Stimulated activated CD4-positive, alpha-beta T cell treated with anti-CD3 and anti-CD28 coated beads, Interleukin-12 subunit alpha, Interleukin-12 subunit beta, amount 100 ng/mL, for 4 hours (primary cell): ENCODE measurements at places on chromosomes 13 and 19.

GRCh38 chr19:49988433-49988832, 27.5 kb upstream of the SIGLEC11 start:
- no peak for DNase-seq

DNA sequence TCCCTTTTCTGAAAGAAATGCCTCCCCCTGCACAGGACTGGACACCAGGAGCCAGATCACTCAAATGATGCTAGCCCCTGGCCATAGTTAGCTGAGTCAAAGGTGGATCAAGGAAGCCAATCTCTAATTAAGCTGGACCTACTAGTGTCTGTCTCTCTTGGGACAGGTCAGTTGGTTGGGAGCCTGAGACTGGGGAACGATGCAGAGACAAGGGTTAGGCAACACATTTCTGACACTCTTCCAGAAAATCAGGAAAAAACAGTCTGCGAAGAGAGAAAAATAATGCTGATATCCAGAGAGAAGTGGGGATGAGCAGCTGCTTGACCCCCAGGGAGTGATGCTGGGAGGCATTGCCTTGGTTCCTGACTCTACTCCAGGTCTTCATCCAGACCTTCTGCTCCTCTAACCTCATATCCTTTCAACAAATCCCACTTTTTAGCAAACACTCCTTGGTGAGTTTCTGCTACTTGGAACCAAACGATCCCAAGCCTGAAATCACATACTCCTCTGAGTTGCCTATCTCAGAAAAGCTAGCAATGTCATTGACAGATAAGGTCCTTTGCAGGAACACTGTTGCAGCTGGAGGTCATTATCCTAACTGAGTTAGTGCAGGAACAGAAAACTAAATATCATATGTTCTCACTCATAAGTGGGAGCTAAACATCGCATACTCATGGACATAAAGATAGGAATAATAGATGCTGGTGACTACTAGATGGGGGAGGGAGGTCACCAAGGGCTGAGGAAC, 369.7 kb downstream of the COG6 start:
- DNase-seq = no peak

- DNase-seq = no peak
Observed at GRCh38 chr13:31121379-31122140, 40.1 kb downstream of the HSPH1 start.

GRCh38 chr13:111638233-111638632, 317.8 kb downstream of the TEX29 start:
- no peak for DNase-seq

- DNase-seq = no peak
Observed at GRCh38 chr19:35077411-35078223, 36.1 kb downstream of the HPN start.

DNA sequence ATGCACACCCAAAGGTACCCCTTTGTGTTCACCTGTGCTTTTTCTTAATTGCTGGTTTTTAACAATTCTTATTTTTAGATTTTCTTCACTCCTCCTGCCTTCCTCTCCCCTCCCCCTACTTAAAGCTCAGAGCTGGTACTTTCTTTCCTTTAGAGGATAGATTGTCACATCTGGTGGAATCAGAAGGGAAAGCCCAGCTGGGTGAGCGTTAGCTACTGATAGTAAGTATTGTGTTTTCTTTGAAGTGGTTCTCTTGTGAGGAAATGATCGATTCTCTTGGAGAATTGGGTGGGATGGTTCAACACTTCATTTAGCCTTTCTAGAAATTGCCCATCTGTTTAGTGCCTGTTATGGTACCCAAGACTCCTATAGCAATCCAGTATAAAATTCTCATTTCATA, 84.8 kb downstream of the FLT1 start:
- DNase-seq = no peak

DNA sequence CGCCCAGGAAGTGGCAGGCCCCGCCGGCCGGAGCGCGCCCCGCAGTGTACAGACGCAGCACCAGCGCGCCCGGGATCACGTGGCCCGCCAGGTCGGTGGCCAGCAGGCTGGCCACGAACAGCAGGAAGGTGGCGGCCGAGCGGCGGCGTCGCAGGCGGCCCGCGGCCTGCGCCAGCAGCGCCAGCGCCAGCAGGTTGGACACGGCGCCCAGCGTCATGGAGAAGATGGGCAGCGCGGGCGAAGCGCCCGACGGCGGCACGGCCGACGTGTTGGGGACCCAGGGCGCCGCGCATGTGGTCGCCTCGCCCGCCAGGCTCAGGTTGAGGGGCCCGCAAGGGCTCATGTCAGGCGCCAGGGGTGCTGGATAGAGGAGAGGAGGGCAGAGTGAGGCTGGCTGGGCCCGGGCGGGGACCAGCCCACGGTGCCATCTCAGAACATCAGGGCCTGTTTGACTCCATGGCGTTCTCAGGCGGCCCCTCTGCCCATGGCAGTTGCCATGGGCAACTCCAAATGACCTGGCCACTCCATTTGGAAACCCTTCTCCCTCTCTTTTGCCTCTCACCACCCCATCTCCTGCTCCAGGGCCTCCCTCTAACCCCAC, 1.1 kb downstream of the PTGER1 start:
- no peak for DNase-seq

DNA sequence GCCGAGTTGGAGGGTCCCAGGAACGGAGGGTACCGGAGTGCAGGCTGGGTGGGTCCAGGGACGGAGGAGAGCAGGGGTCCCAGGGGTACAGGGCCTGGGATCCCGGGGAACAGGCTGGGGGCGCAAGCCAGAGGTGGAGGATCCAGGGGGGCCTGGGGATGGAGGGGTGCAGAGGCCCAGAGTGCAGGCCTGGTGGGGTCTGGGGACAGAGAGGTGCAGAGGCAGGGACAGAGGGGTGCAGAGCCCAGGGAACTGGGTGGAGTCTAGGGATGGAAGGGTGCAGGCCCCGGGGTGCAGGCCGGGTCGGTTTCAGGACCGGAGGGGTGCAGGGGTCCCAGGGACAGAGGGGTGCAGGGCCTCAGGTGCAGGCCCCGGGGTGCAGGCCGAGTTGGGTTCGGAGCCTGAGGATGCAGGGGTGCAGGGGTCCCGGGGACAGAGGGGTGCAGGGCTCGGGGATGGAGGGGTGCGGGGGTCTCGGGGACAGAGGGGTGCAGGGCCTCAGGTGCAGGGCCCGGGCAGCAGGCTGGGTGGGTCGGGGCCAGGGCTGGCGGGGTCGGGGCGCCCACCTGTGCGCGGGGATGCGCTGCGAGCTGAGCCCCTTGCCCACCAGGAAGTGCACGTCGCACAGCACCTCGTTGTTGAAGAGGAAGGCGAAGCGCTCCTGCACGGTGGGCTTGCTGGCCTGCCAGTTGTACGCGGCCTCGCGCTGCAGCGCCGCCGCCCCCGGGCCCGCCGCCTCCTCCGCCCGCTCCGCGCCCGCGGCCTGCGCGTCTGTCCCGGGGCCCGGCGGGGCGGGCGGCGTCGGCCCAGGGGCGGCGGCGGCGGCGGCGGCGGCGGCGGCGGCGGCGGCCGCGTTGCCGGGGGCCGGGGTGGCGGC, 545 bp downstream of the BTBD2 start:
- DNase-seq = peak; percentile 18

DNA sequence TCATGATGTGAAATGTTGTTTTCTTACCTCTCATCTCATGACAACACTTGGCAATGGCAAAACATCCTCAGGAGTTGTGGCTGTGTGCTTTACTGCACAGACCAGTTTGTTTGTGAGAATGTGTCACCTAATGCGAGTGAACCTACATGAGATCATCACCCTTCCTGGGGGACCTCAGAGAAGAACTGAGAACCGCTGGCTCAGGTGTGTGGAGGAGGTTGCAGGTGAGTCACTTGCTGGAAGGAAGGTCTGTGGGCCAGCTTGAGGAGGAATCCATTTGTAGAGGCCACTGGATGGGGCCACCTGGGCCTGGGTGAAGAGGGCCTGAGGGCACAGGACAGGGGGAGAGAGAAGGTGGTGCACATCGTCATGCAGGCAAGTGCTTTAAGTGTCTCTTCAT, 3.0 kb upstream of the CEACAM1 start:
- DNase-seq = no peak

DNA sequence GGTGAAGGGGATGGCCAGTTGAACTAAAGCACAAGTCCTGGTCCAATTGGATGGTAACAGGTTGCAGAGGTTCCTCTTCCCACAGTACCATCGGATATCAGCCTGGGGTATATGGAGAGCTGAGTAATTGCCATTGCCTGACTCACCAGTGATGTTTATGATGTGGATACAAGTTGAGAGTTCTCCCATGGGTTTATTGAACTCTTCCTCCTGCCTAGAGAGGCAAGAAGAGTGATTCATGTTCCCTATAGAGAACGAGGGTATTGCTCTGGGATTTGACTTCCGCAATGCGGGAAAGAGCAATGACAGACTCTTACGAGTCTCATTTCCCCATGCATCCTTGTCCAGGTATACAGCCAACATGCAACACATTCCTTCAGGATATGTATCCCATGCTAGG, 111.3 kb upstream of the PCDH9 start:
- no peak for DNase-seq

- DNase-seq = no peak
Observed at GRCh38 chr19:58183817-58184215, 955 bp downstream of the ZNF274 start.

DNA sequence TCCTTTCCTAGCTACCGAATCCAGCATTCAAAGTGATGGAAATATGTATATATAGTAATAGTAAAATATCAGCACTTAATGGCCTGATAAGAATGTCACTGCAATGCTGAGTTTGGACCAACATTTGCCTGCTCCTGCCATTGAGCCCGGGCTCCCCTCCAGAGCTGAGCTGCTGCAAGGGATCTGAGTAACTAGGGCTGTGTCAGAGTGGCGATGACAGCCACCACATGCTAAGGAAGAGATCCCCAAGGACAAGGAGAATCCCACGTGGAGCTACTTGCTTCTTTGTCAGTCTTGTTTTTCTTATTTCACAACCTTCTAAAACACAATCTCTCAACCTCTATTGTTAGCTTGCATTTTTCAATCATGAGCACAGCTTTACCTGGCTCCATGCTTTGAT, 19.5 kb upstream of the ALOX5AP start:
- DNase-seq = no peak

DNA sequence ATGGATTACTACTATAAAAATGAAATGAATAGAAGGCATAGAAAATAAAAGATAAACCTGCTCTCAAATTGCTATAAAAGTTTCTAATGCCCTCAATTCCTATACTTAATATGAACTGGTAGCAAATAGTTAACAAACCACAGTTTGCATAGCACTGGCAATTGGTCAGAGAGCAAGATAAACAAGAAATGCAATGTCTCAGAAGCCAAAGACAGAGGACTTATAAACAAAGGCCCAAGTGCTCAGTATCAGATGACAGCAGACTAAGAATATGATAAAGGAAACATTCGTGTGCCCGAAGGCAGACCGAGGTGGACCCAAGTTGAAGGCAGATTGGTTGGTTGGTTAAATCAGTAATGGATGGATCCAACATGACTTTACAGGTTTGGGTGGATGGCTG, 50.6 kb downstream of the IPO5 start:
- no peak for DNase-seq

- DNase-seq = no peak
Observed at GRCh38 chr13:39016787-39017186, 21.1 kb downstream of the PROSER1 start.

DNA sequence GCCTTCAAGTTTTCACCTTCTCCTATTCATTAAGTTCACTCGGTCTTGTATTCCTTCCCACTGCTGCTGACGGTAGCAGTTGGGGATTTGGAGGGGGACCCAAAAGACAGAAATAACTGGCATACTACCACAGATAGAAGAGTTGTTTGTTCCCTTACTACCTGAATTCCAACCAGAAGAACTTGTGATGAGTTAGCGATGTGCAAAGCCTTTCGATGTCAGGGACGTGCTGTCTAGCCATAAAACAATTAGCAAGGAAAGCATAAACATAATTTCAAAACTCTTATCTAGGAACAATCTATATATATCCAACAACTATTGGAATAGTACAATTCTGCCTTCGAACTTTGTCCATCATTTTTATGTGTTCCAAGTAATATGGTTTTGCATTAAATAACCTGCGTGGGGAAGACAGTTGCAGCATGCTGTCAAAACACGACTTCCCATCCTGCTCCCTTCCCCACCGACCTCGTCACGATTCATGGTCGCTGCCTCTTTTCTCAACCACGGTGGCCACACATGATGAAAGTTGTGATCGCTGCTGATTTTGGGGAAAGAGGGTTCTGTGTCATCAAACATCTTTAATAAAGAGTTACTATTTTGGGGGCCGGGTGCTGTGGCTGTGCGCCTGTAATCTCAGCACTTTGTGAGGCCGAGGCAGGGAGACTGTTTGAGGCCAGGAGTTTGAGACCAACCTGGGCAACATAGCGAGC, 3.8 kb upstream of the SLC7A9 start:
- no peak for DNase-seq

GRCh38 chr19:46132508-46133100, 8.1 kb upstream of the IGFL3 start:
- no peak for DNase-seq

DNA sequence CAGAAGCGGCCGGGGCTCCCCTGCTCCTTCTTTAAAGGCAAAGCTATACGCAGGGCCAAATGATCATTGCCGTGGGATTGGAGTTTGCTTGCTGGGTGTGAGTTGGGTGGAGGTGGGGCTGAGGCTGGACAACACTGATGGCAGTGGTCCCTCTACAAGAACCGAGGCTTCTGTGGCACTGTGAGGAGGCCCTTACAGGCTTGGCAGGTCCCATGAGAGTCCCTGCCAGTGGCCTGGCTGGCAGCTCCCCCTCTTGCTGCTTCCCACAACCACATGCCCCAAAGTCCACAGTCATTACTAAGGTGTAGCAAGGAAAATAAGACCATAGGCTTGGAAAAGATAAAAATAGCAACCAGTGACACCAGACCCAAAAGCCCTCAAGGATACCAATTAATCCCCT, 98.4 kb downstream of the ANKRD10 start:
- DNase-seq = no peak

GRCh38 chr13:32093006-32093405, 61.4 kb downstream of the FRY start:
- DNase-seq = no peak

DNA sequence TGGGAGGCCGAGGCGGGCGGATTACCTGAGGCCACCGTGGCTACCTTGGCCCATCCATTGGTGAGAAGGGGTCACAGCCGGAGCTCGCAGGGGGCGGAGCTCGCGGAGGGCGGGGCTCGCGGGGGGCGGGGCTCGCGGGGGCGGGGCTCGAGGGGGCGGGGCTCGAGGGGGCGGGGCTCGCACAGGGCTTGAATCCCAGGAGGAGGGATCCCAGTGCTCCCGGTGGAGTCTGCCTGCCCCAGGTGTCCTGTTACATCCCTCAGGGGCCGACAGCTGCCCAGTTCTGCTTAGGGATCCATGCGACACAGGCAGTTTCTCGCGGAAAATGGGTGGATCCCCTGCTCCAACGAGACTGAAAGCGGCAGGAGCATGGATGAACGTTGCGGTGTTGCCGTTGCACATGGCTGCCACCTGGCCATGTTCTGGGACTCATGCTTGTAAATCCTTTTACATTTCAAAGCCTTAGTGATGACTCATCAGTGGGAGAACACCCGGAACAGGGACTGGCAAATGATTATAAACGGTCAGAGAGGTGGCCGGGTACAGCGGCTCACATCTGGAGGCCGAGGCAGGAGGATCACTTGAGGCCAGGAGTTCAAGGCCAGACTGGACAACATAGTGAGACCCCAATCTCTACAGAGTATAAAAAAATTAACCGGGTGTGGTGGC, 25.1 kb downstream of the TMPRSS9 start:
- DNase-seq = no peak
